ENCODE measurements at places on chromosomes 5 and 9.

DNA sequence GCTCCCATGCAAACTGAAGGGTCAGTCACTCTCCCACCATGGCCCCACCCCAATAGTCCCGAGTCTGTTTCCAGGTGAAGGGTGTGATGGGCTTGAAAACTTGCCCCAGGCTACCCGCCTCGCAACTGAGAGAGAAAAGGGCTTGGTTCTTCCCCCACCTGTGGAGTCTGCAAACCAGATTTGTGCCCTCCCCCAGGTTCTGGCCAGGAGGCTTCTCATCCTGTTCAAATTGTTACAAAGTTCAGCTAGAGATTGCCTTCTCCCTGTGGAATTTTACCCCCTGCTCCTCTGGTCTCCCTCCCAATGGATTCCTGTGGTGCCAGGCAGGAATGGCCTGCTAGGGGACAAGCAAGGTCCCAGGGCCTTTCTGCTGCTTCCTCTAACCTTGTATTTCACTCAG lies 93.1 kb upstream of the ACO1 start:
- no peak for DNase-seq

DNA sequence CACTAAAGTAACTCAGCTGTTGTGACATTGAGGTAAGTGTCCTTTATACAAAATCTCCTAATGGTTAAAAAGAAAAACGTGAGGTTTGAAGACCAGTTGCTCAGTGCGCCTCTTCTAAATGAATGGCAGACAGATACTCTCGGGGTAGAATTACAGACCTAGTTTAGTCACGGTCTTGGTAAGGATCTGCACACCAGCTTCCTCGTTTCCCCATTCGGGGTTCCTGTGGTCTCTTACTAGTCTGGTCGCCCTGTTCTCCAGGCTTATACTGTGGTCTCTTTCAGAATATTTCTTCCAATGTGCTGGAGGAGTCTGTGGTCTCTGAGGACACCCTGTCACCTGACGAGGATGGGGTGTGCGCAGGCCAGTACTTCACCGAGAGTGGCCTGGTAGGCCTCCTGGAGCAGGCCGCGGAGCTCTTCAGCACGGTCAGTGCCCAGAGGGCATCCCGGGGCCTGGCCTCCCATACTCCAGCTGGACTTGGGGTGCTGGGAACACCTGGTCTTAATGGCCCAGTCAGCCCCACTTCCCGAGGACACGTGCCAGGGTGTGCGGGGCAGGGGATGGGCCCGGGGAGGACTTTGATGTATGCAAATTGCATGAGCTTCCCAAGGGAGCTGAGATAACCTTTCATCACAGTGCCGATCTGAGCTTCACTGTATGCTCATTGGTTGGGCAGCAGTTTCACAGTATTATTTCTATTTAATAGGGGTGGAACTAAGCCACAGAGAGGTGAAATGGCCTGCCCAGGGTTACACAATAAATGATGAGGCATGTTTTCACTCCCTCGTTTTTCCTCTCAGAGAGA lies 224.5 kb downstream of the DOCK8 start:
- no peak for DNase-seq

DNA sequence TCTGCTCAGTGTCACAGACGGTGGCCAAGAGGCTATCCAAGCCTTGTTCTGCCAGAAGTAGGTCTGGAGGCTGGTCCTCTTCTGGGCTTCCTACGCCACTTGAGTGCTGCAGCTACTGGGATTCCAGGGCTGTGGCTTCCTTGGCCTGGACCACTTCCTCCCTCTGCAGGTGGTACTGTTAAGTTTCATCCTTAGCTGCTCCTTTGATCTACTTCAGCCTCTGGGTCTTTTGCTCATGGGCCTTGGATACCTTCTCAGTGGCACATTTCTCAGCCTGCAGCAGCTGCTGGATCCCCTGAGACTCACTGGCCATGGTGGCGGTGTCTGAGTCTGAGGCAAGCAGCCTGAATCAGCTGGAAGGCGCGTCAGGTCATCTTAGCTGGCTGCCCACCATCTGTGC lies 10.3 kb downstream of the CNOT8 start:
- no peak for DNase-seq

- DNase-seq, result no peak
These were observed 32.9 kb downstream of the NDST1 start for GRCh38 chr5:150540615-150541396.

Measured in stimulated activated CD4-positive, alpha-beta T cell treated with anti-CD3 and anti-CD28 coated beads, TNF-alpha, amount 100 ng/mL, for 48 hours (primary cell).